ENCODE measurements at places on chromosomes 6 and 20.
A peak's percentile ranks its signal among the peaks of the same experiment; 100 is the strongest.

- peak; percentile 66 for DNase-seq
Observed at GRCh38 chr6:142378138-142378875, 76.5 kb downstream of the ADGRG6 start.

DNA sequence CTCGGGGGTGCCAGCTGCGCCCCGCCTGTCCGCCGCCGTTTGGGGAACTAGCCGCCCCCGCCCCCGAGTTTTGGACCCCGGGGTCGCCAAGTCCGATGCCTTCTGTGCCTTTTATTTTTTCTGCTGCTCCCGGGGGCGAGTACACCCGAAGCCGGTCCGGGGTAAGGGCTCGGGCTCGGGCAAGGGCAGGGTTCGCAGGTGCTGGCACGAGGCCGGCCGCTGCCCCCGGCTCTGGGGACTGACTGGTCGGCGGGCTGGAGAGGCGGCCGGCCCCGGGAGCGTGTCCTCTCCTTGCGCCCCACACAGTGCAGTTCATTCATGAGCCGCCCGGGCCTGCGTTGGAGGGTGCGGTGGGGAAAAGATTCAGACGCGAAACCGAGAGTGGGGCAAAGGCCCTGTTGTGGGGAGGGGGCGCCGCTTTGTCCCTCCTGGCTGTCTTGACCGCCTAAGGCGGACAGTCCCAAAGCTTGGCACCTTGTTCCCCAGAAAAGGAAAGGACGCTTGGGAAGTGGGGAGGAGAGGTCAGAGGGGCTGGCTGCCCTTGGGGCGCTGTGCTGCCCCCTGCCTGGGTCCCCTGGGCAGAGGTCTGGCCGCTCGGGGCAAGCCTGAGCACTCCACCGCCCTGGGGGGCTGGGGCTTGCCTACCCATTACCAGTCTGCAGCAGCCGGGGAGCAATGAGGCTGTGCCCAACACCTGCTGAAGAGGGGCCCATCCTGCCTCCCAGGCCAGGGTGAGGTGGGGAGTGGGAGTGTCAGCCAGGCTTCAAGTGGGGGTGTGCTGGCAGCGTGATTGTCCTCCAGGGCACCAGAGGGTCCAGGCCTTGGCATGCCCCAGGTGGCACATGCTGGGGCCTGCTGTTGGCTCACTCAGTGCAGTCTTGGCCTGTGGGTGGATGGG lies 915 bp downstream of the TMEM63B start:
- peak; percentile 75 for DNase-seq

DNA sequence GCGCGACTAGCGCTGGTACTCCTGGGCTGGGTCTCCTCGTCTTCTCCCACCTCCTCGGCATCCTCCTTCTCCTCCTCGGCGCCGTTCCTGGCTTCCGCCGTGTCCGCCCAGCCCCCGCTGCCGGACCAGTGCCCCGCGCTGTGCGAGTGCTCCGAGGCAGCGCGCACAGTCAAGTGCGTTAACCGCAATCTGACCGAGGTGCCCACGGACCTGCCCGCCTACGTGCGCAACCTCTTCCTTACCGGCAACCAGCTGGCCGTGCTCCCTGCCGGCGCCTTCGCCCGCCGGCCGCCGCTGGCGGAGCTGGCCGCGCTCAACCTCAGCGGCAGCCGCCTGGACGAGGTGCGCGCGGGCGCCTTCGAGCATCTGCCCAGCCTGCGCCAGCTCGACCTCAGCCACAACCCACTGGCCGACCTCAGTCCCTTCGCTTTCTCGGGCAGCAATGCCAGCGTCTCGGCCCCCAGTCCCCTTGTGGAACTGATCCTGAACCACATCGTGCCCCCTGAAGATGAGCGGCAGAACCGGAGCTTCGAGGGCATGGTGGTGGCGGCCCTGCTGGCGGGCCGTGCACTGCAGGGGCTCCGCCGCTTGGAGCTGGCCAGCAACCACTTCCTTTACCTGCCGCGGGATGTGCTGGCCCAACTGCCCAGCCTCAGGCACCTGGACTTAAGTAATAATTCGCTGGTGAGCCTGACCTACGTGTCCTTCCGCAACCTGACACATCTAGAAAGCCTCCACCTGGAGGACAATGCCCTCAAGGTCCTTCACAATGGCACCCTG lies 1.6 kb downstream of the TPBG start:
- DNase-seq, result peak; percentile 10

- no peak for DNase-seq
Observed at GRCh38 chr6:109023356-109023925, 71.2 kb downstream of the SESN1 start.

- peak; percentile 58 for DNase-seq
Observed at GRCh38 chr20:4043796-4044195, 28.4 kb upstream of the RNF24 start.

- no peak for DNase-seq
Observed at GRCh38 chr20:61316346-61316745, 64.3 kb downstream of the CDH4 start.

GRCh38 chr20:10047427-10047826 lies 12.6 kb downstream of the ANKEF1 start:
- DNase-seq, result peak; percentile 33

DNA sequence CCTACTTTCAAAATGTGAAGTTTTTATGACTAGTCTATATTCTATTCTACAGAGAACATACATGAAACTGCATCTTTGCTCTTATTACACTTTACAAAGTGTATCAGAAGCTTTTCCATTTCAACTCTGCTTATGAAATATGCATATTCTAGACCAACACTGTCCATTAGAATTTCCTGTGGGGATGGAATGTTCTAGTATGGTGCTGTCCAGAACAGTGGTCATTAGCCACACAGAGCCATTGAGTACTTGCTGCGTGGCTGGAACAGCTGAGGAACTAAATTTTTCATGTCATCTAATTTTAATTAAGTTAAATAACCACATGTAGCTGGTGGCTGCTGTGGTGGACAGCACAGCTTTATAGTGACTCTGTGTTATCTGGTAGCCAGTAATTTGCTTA lies 105.9 kb upstream of the PDE10A start:
- no peak for DNase-seq

GRCh38 chr6:52407467-52407866 lies 12.7 kb upstream of the EFHC1 start:
- DNase-seq, result no peak

- peak; percentile 83 for DNase-seq
Observed at GRCh38 chr6:11353921-11354389, 121.5 kb upstream of the NEDD9 start.

Data from suppressor macrophage treated with lipopolysaccharide for 1 hour (primary cell).